Activated T-helper 1 cell treated with anti-CD3 and anti-CD28 coated beads, Interleukin-2, amount 50 U/mL, for 16 hours (primary cell): ENCODE measurements at places on chromosomes 2 and 18.

DNA sequence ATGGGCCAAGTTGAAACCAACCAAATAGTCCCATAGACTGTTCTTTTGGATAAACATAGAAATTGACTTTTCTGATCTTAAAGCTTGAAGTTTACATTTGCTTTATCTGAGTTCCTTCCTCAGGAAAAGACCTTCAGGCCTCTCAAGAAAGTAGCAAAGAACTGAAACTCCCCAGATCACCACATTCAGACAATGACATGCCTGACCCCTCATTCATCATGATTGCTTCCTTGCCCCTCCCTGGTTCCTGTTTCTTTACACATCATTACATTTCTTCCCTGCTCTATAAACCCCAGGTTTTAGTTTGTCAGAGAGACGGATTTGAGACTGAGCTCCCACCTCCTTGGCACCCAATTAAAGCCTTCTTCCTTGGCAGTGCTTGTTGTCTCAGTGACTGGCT is 83.6 kb upstream of the ST3GAL5 start:
- no peak for DNase-seq

DNA sequence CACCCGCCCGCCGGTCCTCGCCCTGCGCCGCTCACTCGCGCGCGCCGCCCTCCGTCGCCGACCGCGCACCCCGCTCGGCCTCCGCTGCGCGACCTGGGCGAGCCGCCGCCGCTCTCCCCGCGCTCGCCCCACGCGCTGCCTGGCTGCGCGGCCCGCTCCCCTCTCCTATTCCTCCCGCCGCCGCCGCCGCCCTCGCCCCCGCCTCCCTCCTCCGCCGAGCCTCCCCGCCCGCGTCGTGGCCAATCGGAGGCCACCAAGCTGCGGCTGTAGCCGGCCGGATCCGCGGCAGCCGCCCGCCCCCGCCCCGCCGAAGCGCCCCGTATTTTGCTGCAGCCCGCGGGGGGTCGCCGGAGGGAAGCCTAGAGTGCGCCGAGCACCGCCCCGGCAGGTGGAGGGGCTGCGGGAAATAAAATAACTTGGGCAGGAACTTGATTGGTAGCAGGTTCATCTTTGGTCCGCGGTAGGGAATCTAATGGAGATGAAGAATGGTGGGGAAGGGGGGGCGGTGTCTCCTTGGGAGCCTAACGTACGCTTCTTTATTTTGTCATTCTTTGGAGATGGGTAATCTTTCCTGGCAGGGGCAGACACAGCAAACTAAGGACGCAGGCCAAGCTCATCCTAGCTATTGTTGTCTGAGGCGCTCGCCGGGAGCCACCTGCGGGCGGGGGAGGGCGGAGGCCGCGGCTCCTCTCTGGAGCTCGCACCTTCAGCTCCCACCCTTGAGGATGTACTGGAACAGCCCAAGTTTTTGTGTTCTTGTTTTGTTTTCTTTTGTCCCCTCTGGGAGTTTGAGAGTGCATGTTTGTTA is 1.1 kb upstream of the CDH2 start:
- DNase-seq = no peak

- DNase-seq = no peak
These were observed 34.6 kb upstream of the IMPA2 start for GRCh38 chr18:11946756-11947155.

DNA sequence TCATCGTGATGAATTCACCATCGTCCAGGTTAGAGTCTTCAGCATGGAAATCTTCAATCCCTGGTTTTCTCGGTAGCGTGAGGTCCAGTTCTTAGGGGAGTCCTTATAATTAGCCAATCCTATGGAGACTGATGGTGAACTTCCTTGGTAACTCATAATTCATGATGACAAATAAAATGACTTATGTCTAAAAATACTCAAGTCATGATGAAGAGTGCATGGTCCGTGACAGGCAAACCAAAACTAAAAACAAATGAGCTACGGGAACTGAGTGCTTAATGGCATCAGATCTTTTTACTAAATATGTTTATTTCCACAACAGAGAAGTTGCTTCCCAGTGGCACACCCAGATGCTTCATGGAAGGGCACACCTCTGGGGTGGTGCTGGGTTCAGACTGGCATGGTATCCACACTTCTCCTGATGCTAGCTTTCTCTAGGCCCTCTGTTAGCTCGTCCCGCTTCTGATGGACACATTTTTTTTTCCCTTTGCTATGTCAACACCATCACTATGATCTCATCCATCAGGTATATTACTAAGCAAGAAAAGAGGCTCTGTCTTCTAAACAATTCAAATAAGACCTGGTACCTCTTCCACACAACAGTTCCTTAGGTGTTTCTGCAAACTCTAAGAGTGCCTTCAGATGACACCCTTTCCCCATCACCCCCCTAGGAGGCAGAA is 92.8 kb upstream of the NEDD4L start:
- no peak for DNase-seq

- DNase-seq = no peak
These were observed 89.2 kb upstream of the LRATD1 start for GRCh38 chr2:14543284-14543683.

- peak; percentile 22 for DNase-seq
These were observed 456 bp downstream of the DOK1 start for GRCh38 chr2:74554820-74555531.

- DNase-seq = no peak
These were observed 45.4 kb upstream of the SCN1A start for GRCh38 chr2:166173263-166173662.

DNA sequence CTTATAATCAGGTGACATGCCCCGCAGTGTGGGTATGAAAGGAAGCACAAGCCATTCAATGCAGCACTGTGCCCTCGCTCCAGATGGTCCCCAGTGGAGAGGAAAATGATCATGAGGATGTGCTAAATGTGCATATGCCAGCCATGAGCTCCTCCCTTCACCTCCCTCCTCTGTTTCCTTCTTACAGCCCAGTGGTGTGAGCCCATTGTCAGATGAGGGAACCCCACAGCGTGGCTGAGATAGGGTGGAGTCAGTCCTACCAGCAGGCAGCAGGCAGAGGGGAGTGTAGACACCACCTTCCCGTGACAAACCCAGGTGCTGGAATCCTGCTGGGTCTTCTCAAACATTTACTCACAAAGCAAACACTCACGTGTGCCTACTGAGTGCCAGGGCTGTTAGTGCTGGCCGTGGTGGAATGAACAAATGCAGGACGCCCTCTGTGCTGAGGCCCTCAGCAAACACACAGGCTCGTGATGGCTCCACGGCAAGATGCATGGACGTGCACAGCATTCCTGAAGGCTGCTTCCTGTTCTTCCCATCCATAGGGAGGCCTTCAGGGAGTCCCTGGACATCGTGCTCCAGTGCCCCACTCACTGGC is 181.7 kb upstream of the TPO start:
- no peak for DNase-seq

- DNase-seq = no peak
These were observed 550.7 kb downstream of the THSD7B start for GRCh38 chr2:137316075-137316474.

DNA sequence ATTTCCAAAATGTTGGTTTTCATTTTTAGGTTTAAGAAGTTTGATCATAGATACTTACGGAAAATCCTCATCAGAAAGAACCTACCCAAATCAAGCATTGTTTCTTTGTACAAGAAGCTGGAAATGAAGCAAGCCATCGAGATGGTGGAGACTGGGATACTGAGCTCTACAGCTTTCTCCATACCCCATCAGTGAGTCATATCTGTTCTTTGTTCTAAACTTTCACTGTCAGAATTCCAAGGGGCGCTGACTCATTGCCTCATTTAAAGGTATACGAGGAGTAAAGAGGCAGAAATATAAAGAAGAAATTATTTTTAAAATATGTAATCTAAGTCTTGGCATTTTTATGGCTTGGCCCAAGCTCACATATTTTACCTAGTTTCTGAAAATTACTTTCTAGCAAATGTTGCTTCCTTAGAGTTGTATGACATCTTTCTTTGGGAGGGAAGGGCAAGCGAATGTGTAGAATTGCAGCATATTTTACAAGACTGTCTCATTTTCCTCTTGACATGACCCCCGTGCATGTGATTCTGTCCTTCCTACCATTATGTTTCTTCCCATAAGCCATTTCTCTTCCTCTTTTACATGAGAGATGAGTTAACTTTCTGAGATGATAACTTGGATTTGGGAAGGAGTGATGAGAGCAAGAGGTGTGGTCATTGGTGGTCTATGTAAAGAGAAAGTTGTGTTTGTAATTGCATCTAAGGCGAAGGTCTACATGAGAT is 41.2 kb downstream of the SLC9A4 start:
- no peak for DNase-seq
